H9 (cell line): ENCODE measurements at places on chromosomes 1 and 21.

DNA sequence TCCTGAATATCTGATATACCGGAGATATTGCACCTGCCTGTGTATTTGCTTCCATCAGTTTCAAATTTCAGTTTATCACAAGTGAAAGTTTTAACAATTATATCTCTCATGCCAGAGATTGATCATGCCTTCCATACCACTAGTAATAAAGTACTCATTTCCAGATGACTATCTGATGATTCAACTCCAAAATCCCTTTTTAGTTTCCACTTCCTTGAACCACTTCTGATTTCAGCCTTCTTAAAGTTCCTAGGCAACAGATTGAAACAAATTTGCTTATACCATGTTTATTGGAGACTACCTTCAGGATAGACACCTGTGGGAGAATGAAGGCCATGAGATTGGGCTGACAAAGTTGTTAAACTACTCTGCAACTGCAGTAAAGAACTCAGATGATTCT, 21.5 kb upstream of the COL11A1 start:
- DNase-seq = no peak

DNA sequence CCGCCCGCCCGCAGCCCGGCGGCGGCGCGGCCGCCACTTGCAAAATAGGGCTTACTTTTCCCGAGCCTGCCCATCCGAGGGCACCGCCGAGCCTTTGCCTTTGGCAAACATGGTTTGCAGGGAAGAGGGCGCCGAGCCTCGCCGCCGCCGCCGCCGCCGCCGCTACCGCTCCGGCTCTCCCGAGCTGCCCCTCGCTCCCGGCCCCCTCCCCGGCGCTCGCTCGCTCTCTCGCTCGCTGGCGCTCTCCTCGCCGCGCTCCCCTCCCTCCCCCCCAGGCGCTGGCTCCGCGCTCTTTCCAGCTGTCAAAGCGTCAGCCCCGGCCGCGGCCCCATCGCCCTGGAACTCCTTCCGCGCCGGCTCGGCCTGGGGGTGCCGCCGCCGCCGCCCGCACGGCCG, 298 bp downstream of the SSBP3 start:
- DNase-seq = no peak

GRCh38 chr1:203507759-203508158, 13.8 kb downstream of the OPTC start:
- DNase-seq = no peak

- no peak for DNase-seq
Measured at GRCh38 chr1:162384601-162385279, 3.2 kb downstream of the C1orf226 start.

DNA sequence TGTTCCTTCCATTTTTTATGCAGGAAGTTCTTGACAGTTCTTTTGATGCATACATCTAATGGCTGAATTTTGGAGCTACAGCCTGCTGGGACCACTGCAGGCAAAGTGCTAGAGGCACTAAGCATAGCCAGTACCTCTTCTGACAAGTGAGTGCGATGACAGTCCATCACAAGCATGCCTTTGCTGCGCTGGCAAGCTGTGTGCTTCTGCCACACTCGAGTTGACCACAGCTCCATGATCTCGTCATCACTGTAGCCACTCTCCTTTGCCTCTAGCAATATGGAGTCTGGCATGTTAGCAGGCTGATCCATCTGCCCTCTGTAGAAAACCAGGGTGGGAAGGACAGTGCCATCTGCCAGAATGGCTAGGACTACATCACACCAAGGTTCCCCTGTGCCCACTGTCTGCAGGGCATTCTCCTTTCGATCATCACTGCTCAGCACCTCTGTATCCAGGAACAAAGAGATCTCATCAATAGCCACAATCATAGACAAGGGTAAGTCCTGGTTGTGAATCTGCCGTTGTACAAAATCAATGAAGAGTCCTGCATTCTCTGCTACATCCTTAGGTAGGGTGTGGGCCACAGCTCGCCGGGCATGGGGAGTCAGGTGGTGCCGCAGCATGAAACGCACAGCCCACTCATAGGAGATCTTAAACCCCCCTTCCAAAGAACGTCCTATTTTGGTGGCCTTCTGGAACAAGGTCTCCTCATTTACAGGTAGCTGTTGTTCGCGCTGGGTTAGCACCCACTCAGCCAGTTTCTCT, 6.0 kb downstream of the PSMB4 start:
- DNase-seq = no peak

- DNase-seq = peak; percentile 72
Measured at GRCh38 chr1:47738560-47739182, 258.5 kb downstream of the TRABD2B start.

DNA sequence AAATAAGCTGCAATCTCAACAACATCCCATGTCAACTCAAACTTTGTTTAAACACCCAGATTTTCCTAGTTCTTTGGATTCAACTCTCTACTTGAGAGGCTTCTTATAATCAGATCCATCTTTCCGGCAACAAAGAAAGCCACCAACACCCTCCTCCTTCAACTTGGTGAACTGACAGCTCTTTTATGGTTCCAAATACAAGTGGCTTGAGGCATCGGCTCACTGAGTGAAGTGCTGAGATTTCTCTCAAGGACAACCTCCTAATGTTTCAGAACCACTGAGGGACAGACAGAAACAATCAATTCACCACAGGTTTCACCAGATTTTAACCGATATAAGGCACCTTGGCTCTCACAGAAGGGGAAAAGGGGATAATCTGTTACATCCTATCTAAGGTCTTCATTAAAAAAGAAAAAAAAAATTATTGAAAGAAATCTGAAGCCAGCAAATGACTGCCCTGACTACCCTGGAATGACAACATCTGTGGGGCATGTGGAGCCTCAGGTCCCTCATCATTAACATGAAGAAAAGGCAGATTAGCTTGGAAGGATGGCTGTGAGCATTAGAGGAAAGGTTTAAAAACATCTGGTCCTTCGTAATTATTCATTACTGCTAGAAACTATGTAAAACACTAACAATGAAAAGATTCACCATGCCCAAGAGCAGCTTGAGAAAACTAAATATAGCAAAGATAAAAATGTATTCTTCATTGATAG, 50.9 kb downstream of the PTPN14 start:
- DNase-seq = no peak

DNA sequence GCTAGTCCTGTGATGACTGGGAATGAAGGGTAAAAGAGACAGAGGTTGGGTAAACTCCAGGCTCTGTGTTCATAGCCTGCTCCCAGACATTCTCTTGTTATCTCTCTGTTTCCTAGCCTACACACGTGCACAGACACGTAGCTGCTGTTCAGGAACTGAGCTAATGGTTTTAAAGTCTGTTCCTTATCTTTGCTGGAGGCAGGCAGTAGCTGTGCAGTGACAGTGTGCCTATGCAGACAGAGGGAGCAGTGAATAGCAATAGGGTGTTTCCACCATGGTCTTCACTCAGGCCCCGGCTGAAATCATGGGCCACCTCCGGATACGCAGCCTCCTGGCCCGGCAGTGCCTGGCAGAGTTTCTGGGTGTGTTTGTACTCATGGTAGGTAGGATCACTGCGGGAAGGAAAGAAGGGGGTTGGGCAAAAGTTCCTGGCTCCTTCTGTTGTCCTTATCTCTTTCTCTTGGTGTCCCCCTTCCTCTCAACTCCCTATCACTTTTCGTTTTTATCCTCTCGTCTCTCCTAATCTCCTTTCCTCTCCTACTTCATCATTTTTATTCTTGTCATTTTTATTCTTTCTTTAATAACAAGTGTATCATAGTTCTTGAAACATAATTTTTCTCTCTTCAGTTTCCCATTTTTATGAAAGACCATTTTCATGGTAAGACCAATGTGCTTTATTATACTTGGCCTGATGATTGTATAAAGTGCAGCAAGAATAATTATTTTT, at the start of gene AQP10:
Gene AQP10, plus strand, starts transcription at position 212 of the 727 bp plus-strand sequence. Its CDS starts 63 bp downstream, at position 275.
- no peak for DNase-seq

DNA sequence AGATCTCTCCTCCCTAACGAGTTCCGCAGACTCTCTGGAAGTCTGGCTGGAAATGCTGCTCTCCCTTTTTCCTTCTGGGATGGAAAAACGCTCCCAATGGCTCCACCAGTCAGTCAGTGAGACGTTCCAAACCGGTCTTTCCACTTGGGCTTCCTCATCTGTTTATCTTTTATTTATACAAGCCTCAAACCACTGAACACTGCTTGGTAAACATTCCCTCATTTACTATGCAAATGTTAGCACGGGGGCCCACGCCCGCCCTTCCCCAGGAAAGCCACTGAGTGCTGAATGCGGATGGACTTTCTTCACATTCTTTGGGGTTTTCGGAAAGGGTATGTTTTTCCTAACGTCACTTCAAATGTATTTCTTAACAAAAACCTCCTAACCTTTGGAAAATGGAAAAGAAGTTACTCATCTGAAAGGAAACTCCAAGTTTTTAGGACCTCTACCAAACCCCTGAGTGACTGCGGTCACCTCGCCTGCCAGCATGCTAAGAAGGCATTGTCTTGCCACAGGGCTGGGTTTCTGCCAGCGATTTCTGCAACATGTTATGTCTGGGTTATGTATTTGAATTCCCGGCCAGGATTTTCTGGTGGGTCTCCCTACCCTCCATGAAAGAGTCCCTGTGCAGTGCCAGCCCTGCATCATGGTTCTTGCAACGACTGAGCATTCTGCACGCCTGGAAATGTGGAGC, 14.0 kb upstream of the UMODL1 start:
- no peak for DNase-seq

DNA sequence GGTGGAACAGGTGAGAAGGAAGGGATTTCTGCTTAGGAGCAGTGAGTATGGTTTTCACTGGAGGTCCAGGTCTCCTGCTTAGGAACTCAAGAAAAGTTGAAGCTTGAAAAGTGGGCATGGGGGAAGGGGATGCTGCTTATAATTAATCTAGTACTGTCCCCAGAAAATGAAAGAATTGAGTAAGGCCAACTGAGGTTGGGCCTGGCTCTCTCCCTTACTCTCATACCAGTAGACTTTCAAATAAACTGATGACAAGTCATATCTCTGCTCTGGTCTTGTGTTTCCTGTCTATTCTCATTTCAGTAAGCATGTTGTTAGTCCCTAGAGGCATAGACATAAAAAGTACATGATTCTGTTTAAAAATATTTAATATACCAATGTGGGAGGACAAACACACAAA, 26.4 kb downstream of the CD48 start:
- no peak for DNase-seq

DNA sequence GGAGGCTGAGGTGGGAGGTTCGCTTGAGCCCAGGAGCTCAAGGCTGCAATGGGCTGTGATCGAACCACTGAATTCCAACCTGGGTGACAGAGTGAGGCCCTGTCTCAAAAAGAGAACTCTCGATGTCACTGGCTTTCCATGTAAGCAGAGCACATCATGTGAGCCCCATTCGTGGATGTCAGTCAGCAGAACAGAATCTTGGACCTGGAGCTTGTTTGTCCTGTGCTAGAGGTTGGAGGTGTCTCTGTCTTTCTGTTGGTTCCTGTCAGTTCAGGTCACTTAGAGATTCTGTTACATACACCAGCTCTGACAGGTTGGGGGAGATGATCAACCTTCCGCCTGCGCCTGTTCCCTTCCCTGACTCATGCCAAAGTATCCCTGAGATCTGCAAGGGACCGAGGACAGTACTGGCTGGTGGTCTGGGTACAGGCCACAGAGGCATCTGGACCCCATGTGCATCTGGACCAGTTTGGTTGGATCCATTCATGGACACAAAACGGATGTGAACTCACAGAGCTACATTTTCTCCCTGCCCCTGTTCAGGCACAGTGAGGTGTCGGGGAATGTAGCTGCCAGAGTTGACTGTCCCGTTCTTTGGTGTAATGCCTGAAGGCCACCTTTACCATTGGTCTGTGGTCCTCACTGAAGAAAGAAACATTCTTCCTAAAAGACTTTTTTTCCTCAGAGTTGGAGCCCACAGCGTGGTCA, 10.0 kb downstream of the ARF1 start:
- DNase-seq = no peak

DNA sequence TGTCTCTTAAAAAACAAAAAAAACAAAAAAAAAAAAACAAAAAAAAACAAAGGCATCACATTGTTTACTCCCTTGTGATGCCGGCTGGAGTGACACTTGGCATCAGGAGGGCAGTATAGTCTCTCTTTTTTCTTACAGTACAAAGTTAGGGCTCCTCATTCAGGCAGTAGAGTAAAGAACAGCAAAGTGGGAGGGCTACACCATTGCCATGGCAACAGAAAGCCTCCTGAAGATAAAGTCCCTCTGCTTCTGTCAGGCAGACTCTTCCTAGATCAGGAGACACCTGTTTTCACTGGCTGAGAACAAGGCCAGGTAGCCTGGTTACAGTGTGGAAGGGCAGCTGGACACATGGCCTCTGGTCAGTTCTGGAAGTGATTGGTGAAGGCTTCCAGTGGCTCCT, 41.3 kb upstream of the RAB3GAP2 start:
- DNase-seq = no peak

DNA sequence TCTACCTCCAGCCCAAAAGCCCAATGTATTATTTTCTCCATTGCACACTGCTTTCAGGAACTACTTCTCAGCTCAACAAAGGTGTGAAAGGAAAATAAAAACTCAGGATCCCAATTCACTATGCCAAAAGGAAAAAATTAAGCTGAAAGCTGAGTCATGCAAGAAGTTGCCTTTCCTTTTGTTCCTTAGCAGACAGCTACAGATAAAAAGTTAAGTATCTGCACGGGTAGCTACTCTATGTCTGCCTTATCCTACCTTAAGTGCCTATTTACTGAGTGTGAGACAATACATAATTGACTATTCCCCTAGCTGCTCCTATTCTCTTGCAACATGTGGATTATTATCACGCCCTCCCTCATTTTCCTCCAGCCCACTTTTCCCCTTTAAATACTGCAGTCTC, 84.1 kb downstream of the ADCY10 start:
- DNase-seq = no peak

- no peak for DNase-seq
Measured at GRCh38 chr1:9078015-9078751, 8.7 kb upstream of the SLC2A5 start.

- DNase-seq = no peak
Measured at GRCh38 chr1:222229672-222230312, 318.1 kb downstream of the HHIPL2 start.

- DNase-seq = no peak
Measured at GRCh38 chr1:216908126-216908525, 184.9 kb upstream of the ESRRG start.

DNA sequence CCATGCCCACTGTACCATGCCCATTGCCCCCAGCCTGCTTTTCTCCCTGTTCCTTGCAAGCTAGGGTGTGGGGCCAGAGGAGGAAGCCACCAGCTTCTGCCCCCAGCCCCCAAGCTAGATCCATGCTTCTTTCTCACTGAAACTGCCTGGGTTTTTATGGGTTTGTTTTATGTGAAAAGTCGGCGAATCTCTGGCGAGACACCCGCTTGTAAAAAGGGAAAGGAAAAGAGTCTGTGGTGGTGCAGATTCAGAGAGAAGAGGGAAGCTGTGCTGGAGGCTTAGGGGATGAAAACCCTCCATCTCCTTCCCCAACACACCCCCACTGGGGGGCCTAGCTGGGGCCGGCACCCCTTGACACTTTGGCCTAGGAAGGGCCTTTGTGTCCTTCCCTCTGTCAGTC, 26.2 kb downstream of the GRHL3 start:
- DNase-seq = no peak
